Activated CD4-positive, alpha-beta memory T cell treated with anti-CD3 and anti-CD28 coated beads for 36 hours (primary cell): ENCODE measurements at places on chromosomes 6 and 20.
A peak's percentile ranks its signal among the peaks of the same experiment; 100 is the strongest.

DNA sequence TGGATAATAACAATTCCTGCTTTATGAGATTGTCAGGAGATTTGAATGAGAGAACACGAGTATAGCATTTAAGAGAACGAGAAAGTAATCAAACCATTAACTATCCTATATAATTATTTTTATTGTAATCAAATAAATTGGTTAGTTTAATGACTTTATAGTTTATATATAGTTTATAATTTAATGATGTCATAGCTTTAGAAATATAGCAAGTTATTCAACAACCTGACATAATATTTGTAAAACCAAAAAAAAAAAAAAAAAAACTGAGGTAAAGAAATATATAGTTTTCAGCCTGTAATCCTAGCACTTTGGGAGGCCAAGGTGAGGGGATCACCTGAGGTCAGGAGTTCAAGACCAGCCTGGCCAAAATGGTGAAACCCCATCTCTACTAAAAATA, 26.4 kb upstream of the DST start:
- DNase-seq, result no peak

DNA sequence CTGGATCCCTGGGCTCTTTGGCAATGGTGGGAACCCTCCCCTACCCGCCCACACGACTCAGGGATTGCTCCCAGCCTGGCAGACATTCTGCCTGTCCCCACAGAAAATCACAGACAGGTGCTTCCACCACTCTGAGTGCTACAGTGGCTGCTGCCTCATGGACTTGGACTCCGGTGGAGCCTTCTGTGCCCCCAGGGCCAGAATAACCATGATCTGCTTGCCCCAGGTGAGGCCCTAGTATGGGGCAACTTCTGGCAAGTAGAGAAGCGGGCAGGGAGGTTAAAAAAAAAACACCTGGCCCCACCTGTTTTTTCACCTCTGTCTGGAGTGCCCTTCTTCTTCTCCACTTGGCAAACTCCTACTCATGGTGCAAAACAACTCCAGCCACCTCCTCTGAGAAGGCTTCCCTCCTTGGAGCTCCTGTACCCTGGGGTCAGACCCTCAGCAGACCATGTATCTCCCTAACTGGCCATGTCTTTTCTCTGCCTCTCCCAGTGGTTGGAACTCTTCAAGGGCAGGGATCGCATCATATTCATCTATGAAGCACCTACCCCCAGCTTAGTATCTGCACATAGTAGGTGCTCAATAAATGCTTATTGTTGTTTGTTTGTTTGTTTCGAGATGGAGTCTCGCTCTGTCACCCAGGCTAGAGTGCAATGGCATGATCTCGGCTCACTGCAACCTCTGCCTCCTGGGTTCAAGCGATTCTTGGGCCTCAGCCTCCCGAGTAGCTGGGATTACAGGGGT, 1.1 kb downstream of the CLPSL2 start:
- DNase-seq, result no peak

DNA sequence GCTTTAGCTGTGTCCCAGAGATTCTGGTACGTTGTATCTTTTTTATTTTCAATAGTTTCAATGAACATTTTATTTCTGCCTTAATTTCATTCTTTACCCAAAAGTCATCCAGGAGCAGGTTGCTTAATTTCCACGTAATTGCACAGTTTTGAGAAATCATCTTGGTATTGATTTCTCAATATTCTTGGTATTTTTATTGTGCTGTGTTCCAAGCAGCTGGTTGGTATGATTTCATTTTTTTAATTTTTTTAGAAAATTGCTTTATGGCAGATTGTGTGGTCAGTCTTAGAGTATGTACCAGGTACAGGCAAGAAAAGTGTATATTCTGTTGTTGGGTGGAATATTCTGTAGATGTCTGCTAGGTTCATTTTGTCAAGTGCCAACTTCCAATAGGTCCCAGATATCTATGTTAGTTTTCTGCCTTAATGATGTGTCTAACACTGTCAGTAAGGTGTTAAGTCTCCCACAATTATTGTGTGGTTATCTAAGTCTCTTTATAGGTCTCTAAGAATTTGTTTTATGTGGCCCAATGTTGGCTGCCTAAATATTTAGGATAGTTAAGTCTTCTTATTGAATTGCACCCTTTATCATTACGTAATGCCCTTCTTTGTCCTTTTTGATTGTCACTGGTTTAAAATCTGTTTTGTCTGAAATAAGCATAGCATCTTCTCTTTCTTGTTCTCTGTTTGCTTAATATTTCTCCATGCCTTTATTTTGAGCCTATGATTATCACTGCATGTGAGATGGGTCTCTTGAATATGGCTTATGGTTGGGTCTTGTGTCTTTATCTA, 366.9 kb upstream of the IRAK1BP1 start:
- no peak for DNase-seq

GRCh38 chr6:105348897-105349296, 54.0 kb downstream of the PREP start:
- no peak for DNase-seq

GRCh38 chr6:149566410-149567193, 427 bp downstream of the GINM1 start:
- peak; percentile 65 for DNase-seq

GRCh38 chr20:20369250-20370093, 1.6 kb downstream of the INSM1 start:
- peak; percentile 54 for DNase-seq

DNA sequence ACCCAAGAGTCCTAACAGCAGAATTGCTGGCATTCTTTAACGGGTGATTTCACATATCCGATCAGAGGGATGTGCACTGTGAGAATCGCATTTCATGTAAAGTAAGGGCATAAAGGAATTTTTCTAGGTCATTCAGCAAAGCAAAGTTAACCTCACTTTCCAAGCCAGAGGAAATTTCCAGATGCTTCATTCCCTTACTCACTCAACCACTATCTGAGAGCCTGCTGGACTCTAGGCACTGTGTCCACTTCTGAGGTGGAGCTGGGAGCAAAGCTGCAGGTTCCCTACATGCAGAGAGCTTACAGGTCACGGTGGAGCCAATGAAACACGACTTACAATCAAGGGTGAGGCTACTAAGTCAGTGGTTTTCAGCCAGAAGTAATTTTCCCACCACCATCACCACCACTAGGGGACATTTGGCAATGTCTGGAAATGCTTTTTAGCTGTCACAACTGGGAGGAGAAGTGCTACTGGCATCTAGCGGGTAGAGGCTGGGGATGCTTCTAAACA, 34.5 kb upstream of the TSHZ2 start:
- no peak for DNase-seq

DNA sequence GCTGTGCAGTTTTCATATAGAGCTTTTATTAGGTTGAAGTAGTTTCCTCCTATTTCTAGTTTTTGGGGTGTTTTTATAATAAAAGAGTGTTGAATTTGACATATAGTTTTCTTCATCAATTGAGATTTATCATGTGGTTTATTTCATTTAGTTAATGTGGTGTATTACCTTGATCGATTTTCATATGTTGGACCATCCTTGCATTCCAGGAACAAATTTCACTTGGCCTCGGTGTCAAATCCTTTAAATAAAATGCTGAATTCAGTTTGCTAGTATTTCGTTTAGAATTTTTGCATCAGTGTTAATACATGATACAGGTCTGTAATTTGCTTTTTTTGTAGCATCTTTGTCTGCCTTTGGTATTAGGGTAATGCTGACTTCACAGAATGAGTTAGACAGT, 6.0 kb downstream of the DYNLT2 start:
- DNase-seq, result no peak

- DNase-seq, result no peak
Observed at GRCh38 chr6:100203400-100203799, 209.4 kb upstream of the MCHR2 start.

- DNase-seq, result no peak
Observed at GRCh38 chr20:59812286-59813125, 120.9 kb downstream of the SYCP2 start.

DNA sequence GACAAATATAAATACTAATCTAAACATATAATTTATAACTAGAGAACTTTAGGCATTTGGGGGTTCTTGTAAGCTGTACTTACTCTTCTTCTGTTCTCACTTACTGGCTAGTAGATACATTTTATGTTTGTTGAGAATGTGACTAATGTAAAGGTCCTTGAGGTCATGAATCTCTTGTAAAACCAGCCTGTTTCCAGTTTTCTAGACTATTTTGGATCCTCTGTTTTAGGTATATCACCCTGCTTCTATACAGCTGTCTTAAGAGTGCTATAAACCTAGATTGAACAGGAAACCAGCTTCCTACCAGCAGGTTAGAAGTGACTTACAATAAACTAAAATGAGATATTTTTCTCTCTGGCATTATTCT, 134.2 kb downstream of the PLCB4 start:
- no peak for DNase-seq

DNA sequence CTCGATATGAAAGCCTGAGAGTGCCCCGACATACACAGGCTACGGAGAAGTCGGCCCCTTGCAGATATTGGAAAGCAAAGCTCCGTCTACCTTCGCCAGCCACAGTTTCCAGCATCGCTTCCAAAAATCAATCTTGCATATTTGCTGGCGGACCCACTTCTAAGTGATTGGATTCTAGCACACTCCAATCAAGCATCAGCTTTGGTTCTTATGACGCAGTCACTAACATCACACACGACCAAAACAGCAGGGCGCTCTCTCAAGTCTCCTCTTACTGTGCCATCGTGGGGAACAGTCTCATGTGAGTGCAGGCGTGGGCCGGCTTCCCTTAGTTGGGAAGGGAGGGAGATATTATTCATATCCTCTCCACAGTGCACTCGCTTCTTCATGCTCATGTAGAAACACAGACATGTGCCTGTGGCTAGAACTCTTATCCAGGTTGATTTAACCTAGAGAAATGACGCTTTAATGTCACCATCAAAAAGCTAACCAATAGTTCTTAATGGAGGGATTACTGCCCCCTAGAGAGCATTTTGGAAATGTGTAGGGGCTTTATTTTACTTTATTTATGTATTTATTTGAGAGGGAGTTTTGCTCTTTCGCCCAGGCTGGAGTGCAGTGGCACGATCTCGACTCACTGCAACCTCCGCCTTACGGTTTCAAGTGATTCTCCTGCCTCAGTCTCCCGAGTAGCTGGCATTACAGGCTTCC, 229.8 kb downstream of the SOD2 start:
- DNase-seq, result no peak

GRCh38 chr6:107965746-107966145, 7.7 kb upstream of the SEC63 start:
- no peak for DNase-seq

- no peak for DNase-seq
Observed at GRCh38 chr6:106158816-106159215, 72.7 kb downstream of the PRDM1 start.

DNA sequence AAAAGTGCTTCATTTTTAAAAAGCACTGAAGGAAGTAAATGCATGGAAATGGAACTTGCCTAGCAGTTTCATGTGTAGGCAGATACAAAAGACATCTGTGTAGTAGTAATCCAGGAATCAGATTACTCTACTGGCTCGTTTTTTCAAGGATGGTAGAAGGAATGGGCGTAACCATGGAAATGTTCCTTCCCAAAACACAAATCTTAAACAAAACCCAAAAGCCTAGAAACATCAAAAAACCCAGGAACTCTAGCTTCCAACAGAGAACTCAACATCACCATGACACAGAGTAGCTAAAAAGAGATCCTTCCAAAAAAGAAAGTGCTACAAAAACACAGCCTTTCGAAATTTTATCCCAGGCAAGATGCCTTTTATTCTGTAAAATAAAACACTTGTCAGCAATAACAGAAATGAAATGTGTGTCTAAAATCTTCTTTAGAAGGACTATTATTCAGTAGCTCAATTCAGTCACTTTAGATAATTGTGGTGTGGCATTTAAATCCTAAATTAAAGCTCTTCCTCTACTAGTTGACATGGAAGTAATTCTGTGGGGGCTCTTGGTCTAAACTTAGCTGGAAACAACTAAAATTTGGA, 81.7 kb downstream of the FAM217A start:
- DNase-seq, result no peak

DNA sequence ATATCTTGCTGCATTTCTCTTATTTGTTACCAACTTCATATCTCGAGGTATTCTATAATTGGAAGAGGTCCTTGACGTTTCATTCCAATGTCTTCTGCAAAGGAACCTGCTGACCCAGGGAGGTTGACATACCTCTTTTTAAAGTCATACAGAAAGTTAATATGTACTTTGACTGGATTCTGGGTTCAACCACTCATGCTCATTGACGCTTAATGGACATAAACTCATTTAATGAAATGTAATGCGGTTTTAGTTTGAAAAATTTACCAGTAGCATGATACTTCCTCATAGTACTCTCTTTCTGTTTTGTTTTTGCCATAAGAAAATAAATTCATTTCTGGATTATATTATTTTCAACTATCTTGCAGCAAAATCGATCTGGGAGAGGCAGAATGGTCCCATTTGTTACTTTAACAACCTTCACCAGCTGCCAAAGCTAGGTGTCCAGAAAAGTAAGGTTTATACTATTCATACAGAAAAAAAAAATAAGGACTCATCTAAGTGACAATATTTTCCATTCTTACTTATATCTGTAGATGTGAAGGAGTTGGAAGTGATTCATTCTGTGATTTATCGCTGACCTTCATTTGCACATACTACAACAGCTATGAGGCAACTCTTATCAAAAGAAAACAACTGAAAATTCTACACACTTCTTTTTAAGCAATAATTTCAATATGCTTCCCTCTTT, 101.6 kb downstream of the ATXN1 start:
- no peak for DNase-seq

- no peak for DNase-seq
Observed at GRCh38 chr6:127083963-127084310, 34.5 kb upstream of the RSPO3 start.

DNA sequence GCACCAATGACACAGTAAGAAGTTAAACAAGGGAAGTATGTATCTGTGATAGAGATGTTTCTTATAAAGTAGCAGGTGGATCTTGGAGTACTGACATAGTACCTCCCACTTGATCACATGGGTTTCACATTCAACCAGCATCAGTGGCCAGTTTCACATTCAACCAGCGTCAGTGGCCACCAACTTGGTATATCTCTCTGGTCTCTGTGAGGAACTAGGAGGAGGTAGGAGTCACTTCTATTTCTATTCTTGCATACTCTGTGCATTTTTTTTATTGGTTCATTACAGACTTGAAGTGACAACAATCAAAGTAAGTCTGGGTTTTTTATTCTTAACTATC, 200.3 kb upstream of the SIM1 start:
- DNase-seq, result peak; percentile 24

GRCh38 chr6:50843842-50844241, 25.2 kb downstream of the TFAP2B start:
- no peak for DNase-seq
